IPS-NIHi11 (cell line): ENCODE measurements at places on chromosomes 7 and 10.

- DNase-seq: no peak
Observed at GRCh38 chr10:19077276-19077675, 28.7 kb downstream of the MALRD1 start.

DNA sequence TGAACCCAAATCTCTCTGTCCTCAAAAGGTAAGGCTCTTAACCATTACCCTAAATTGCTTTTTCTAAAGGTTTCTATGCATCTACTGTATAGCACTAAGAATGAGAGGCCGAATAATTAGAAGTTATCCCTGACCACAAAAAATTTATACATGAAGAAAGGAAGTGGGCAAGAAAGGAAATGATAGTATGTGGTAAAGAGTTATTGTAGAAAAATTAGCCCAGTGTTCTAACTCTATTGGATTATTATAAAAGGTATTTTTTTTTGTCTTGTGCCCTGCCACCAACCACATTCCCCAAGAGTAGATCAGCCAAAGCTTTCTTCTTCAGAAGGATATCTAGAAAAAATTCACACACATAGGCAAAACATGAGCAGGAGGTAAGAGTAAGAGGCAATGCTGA is 45.4 kb downstream of the DKK1 start:
- DNase-seq: no peak

DNA sequence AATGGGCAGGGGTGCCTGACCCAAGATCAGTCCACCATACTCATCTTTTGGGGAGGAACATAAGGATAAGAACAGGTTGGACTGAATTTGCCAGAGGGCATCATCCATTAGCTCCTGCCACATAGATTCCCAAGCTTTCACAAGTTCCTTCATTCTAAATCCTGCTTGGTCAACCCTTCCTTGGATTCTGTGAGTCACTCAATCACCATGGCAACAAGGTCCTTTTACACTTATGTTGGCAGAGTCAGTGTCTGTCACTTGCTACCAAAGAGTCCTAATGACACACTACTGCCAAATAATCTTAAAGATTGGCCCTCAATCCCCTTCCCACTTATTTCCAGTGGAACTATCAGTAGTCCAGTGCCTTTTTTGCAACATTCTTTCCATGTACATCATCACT is 5.0 kb upstream of the LGI1 start:
- no peak for DNase-seq

DNA sequence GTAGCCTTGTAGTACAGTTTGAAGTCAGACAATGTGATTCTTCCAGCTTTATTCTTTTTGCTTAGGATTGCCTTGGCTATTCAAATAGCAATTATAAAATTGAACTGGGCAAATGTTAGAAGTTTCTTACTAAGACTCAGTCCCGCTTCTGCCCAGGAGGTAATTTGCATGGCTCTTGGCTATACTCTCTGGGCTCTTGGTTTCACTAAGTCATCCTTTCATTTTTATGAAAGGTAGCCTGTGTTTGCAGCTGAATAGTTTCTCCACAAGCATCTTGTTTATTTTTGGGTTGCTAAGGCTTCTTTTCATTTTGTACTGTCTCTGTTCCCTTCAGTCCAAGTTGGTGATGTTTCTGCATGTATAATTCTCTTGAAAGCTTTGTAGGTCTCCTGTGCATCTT is 340.6 kb downstream of the SH2D4B start:
- DNase-seq: no peak

DNA sequence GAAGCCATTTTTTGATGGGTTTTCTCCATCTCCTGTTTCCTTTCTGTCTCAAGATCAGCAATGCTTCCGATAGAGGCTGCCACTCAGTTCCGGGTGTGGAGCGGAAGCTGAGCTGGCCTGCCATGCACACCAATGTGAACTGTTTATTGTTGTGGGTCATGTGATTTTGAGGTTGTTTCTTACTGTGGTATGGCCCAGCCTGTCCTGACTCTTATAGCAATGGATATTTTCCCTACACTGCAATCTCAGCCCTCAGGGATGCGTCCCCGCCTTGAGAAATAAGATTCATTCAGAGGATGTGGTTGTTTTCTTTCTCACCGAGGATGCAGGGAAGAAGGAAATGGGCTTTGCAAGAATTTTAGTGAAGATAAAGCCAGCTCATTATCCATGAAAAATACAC is 134.7 kb downstream of the PFKFB3 start:
- no peak for DNase-seq

DNA sequence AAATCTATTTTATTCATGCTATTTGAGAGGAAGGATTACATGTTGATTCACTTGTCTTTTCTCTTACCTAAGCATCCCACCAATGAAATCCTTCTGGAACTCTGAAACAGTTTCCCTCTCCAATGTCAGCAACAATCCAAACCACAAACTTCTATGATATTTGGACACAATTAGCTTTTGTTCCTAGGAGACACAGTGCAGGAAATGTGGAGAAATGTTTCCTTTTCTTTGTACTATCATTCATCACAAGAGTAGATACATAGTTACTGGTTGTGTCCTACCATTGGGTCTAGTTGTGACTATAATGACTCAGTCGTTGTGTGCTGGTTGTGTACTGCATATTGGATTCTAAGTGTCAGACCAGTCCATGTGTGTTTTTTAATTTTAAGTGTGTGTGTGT is 156.8 kb upstream of the MAGI2 start:
- no peak for DNase-seq
